Inflammatory macrophage treated with lipopolysaccharide for 4 hours (primary cell): ENCODE measurements at places on chromosomes 11 and 22.

DNA sequence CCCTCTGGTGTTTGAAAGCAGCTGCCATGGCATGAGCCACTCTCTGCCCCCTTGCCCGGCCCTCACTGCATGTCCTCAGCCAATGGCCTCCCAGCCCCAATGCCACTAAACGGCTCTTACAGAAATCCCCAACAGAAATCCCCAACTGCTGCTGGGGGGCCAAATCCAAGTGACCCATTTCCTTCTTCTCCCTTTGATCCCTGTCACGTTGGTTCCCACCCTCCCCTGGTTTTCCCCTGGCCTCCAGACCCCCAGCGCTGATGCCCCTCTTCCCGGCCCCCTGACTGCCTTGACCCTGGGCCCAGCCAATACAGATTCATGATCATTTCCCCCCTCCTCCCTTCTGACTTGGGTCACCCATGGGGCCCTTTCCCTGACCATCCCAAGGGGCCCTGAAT lies 30.9 kb downstream of the IGLL1 start:
- no peak for DNase-seq

- no peak for DNase-seq
These were observed 111.0 kb downstream of the MN1 start for GRCh38 chr22:27690599-27690998.

- DNase-seq, result peak; percentile 56
These were observed 3.8 kb downstream of the DCPS start for GRCh38 chr11:126307706-126308105.

GRCh38 chr11:126718276-126718675 lies 282.3 kb downstream of the KIRREL3 start:
- no peak for DNase-seq

DNA sequence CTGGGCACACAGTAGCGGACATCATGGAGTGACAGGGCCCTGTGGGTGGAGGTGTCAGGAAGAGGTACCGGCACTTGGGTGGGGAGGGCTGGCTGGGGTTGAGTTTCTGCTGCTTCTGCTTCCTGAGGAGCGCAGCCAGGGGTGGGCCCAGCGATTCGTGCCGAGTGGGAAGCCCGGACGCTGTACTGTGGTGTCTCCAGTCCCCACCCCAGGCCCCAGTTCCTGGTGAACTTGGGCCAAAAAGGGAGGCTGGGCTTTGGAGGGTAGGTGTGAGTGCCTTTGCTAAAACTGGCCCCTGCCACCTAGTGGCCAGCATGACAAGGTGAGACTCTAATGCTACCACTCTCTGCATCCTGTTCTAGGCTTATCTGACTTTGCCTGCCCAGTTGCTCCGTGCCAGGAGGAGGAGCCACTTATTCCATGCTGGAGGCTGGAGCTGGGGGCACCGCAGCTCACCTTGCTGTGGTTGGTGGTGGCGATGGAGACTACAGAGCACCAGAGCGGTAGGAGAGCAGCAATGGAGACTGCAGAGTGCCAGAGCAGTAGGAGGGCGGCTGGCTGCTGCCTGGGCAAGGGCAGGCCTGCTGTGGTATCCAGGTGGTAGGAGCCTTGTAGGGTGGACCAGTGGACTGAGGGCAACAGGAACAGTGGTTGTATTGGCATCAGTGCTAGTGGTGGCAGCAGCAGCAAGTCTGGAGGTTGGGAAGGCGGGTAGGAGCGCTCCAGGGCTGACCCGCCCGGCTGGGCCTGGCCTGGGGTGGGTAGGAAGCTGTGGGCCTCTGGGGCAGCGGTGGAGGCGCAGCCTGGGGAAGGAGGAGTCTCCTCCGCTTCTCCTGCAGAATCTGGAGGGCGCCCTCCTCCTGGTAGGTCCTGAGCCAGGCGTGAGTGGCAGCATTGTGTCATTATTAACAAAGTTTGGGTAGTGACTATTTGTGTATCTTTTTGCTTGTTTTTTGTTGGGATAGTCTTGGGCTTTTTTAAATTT lies 2.2 kb upstream of the RFPL2 start:
- peak; percentile 44 for DNase-seq
